ENCODE measurements at places on chromosomes 5 and 9.

- DNase-seq, result no peak
Measured at GRCh38 chr5:60993875-60994571, 49.0 kb downstream of the NDUFAF2 start.

DNA sequence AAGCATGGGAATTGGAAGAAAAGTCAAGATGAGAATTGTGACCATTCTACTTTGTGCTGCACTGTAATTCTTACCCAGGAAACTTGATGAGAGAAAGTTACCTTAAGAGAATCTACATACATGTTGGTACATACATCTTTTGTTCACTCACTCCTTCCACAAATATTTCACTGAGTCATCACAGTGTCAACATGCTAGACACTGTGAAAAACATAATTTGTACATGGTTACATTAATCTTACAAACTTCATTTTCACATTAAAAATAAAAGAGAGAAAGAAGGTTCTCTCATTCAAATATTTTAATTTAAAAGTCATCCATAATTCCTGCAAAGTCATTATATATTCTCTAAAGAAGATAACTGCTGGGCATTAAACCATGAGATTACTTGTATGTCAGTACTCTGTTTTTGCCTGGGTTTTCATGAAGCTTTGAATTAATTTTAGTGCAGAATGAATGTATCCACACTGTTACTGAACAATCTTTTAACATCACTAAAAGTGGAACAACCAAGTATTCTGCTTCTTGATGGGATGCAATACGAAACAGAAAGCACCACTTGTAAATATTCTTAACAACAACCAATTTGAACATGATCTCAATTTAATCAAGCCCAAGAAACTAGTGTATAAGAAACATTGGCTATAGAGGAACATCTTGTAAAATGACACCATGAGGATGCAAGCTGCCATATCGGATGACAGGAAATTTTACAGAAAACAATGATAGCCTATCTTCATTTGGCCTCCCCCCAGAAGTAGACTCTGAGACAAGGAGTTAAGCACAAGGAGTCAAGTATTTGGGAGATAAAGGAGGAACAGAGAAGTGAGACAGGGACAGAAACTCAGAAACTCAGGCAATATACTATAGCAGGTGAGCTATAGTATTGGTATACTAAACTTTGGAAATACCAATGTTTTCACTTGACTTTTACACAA is 28.4 kb downstream of the ERP44 start:
- DNase-seq, result no peak

DNA sequence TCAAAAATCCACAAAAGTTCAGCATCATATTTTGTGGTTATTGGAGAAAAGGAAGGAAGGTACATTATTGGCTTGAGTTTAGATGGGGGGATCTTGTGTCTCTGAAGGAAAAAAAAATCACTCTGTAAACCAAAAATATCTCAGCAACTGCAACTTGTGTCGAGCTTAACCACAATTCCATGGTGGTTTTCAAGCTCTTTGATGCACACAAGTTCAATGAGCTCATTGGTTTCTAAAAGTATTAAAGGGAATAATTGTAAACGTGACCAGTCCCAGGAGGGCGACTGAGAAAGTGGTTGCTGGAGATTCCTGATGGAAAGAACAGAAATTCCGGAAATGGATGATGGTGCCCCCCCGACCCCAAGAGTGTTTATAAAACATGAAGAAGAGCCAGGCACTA is 173.8 kb downstream of the PSAT1 start:
- DNase-seq, result no peak

- no peak for DNase-seq
Measured at GRCh38 chr9:19595003-19595402, 186.2 kb downstream of the ACER2 start.

DNA sequence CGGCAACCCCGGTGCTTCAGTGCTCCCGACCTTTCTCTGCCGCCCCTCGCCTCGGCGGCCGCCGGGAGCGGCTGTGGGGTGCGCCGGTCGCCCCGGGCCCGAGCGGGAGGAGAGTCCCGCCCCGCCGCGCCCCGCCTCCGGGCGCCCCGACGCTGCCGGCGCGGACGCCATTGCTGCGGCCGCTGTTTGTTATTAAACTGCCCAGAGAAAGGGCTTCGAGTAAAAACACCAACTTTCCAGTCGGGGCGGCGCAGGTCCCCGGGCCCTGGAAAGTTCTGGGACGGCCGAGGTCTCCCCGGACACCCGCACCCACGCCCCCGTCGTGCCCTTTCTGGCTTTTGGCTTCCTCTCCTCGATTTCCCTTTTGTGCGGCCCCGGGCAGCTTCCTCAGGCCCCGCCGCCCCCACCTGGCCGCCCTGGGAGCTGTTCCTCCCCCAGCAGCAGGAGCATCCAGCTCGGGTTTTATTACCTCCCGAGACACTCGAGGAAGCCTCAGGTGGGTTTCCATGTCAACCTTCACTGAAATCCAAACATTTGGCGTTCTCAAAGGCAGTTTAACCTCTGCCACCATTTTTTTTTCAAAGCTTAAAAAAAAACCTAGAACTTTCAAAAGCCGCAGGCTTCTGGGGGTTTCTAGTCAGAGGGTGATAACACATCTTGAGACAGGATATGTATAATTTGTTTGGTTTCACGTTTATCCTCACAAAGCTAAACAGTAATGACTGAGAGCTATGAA is 334.4 kb downstream of the CWC27 start:
- no peak for DNase-seq

- no peak for DNase-seq
Measured at GRCh38 chr9:99954819-99955218, 48.4 kb downstream of the STX17 start.

DNA sequence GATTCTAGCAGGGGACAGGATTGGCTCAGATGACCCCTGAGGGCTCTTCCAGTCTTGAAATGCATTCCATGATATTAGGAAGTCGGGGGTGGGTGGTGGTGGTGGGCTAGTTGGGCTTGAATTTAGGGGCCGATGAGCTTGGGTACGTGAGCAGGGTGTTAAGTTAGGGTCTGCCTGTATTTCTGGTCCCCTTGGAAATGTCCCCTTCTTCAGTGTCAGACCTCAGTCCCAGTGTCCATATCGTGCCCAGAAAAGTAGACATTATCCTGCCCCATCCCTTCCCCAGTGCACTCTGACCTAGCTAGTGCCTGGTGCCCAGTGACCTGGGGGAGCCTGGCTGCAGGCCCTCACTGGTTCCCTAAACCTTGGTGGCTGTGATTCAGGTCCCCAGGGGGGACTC is 2.9 kb upstream of the MYOZ3 start:
- no peak for DNase-seq

DNA sequence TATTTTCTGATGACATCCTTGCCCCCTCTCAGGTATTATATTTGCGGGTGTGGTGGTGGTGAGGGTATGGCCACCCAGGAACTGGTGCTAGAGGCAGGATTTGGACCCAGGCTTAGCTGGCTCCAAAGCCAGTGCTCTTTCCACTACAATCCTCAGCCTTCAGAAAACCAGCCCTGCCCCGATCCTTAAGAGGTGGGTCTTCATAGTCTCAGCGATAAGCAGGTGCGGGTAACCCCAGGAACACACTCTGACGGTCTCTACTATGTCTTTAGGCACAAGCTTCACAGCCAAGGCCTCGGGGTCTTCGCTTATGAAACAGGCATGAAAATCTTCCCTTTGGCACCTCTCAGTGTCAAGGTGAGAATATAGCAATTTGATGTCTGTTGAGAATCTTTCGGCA is 169.3 kb downstream of the FGF18 start:
- no peak for DNase-seq

GRCh38 chr9:134623258-134624066 is 18.1 kb upstream of the COL5A1 start:
- no peak for DNase-seq

DNA sequence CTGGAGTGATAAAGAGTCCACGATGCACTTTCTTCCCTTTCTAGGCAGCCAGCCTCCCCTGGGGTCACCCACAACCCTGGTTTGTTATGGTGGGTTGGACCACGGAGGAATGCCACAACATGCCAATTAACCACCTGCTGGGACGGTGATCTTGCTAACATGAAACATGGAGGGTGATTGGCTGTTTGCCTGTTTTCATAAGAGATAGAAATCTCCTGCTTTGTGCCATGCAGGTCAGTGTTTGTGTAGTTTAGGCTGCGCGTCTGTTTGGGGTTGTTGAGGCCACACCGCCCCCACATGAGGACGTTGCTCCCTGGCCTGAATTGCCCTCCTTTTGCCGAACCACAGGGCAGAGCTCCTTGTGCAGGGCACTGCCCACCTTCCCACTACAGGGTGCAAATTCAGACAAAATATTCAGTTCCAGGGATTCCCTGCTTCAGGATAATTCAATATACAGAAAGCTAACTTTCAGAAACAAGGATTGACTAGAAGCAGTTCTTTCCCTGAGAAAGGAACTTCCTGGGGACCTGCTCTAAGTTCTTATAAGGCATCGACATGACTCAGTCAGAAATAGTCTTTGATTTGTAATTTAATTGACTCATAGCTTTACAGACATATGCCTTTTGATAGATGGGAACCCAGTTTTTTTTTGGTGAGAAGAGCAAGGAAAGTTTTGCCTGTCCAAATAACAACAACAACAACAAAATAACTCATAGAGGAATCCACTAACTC is 427.6 kb downstream of the GADD45G start:
- DNase-seq, result no peak

DNA sequence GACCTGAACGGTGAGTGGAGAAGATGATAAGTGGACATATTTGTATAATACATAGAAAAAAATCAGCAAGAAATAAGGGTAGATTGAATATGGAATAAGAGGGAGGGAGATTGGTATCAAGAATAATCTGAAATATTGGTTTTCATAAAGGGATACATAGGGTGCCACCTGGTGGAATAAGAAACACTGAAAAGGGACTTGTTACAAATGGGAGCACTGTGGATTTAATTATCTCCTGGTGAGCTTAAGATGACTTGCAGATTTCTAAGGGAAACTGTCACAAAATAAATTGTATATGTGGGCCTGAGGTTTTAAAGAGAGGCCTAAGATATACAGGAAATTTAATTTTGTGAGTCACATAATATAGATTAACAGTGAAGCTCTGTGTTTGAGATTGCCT is 1403.5 kb upstream of the CDH18 start:
- DNase-seq, result no peak

- no peak for DNase-seq
Measured at GRCh38 chr5:149271195-149271715, 404 bp upstream of the AFAP1L1 start.

GRCh38 chr5:87400305-87400899 is 12.3 kb downstream of the CCNH start:
- no peak for DNase-seq

GRCh38 chr5:177232761-177233160 is 70.8 kb downstream of the RAB24 start:
- DNase-seq, result no peak

DNA sequence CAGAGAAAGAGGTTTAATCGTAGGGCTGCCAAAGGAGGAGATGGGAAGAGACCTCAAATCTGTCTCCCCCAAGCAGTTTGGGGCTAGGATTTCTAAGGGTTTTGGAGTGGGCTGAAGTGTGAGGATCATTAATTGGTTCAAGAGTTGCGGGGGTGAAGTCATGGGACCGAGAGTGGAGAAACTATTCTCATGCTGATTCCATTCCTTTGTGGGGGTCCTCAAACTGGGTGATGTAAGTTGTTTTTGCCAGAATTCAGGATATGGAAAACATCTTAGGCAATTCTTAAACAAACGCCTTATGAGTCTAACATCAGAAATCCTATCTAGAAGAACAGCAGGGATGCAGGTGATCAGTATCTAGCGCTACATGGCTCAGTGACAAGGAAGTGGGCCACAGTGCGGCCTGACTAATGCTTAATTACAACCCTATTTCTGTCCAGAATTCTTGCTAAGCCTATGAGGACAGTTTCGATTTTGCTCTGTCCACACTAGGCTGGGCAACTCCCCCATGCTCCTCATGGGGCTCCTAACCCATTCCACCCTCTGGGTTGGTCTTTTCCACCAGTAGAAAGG is 27.7 kb upstream of the TRIO start:
- DNase-seq, result no peak

GRCh38 chr5:121945261-121945660 is 16.5 kb upstream of the SRFBP1 start:
- DNase-seq, result no peak

DNA sequence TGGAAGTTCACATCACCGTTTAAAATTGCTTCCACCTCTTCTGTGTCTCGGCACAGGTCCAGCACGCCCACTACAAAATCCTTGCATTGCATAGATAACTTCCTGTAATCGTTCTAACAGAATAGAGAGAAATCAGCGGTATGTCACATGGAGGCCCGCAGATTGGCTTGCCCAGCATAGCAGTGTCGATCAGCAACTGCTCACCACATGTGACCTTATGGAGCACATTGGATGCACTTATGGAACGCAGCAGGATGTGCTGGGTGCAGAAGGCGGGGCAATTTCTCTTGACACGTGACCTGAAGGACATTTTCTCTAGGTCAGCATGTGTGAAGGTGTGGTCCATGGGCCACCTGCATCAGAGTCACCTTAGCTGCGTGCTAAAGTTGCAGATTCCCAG is 49.7 kb downstream of the TRPC7 start:
- no peak for DNase-seq

DNA sequence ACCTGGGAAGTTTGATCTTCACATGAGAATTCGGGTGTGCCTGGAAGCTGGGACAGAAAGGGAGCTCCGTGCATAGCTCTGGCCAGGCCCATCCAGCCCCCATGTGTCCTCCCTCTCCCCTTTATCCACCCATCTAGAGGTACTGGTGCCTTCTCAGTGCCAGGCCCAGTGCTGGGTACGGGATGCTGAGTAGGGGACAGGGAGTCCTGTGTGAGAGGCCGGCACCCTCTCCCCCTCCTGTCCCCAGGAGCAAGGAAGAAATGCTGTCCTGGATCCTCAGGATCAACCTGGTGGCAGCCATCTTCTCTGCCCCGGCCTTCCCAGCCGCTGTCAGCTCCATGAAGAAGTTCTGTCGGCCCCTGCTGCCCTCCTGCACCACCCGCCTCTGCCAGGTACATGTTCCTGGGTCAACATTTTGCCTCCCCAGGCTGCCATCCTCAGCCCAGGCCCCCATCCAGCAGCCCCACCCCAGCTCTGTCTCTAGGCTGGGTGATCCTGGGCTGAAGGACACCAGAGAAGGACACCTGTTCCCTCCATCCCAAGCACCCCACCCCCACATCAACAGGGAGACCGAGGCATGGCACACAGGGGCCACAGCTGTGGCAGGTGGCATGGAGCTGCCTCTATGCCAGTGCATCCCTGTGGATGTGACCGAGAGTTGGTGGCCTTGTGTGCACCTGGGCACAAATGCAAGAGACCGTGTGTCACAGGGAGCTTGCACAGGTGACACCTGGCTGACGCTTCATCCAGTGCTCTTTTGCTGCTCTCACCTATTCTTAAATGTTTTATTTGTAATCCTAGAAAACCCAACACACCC is 43.0 kb downstream of the PSD2 start:
- DNase-seq, result no peak

Data from activated T-helper 1 cell treated with anti-CD3 and anti-CD28 coated beads, Interleukin-2, amount 50 U/mL, for 16 hours (primary cell).